ENCODE measurements at places on chromosomes 3 and 15. TPM values are rescaled to one million over a fixed set of nuclear protein-coding genes. Genes with fewer than 3 reads are reported as not detected.

Gene RNF7
- total RNA-seq, result 93.9 TPM

Gene SNTN
- total RNA-seq, result not detected

Gene LRRC58
- total RNA-seq, result 12.9 TPM

Gene TNK2
- 431 TPM for total RNA-seq

Gene EFCAB12
- total RNA-seq, result 4.0 TPM

Data from stomach (tissue), 19 donors.